HFFc6 (cell line): ENCODE measurements at places on chromosomes 4 and X.

- no peak for DNase-seq
Observed at GRCh38 chr4:91317434-91317833, 986.3 kb upstream of the GRID2 start.

DNA sequence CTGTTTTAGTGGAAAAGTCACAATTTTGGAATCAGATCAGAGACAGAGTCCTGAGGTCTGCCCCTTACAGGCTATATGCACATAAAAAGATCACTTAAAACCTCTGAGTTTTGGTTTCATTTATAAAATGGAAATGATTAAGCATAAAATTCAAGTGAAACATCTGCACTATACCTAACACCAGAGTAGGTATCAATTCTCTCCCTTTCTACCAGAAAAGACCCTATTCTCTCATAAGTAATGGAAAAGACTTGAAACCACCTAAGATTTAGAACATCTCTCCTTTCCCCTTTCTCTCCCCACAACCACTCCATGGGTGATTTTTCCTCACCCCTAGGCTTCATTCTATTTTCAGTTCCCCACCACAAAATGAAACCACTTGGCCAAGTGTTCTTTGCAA, 907 bp downstream of the LHFPL1 start:
- no peak for DNase-seq

DNA sequence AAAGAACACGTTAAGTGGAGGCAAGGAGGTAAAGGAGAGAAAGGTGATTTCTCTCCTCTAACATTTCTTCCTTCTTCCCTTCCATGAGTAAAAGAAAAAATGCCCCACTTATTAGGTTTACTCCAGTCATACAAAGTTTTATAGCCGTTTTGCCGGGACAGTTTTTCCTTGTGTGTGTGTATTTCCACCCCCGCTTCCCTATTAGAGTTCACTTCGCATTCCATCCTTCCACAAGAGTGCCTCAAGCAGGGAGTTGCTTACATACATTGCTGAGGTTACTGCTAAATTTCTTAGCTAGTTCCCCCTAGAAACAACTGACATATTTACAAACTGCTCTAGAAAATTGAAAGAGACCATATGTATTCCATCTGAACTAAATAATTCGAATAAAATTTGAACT, 45.2 kb upstream of the BMP15 start:
- no peak for DNase-seq

- no peak for DNase-seq
Observed at GRCh38 chr4:32396507-32397070, 1676.4 kb downstream of the PCDH7 start.

DNA sequence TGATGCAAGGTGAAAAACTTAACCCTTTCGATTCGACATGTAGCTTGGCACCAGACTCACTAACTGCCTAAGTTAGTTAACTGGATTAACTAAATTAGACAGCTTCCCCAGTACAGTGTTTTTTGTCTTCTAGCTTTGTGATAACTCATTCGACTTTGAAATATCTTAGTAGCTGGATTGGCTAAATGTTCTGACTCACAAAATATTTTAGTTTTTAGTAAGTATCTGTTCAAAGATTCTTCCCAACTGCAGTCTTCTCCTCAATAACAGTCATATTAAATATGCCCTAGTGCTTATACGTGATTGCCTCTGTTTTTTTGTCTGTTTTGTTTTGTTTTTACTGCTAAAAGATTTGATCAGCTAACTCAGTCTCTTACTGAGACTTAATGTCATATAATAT, 102.9 kb downstream of the KCNIP4 start:
- peak; percentile 40 for DNase-seq

GRCh38 chr4:15270201-15270600, 157.6 kb upstream of the C1QTNF7 start:
- DNase-seq = no peak

DNA sequence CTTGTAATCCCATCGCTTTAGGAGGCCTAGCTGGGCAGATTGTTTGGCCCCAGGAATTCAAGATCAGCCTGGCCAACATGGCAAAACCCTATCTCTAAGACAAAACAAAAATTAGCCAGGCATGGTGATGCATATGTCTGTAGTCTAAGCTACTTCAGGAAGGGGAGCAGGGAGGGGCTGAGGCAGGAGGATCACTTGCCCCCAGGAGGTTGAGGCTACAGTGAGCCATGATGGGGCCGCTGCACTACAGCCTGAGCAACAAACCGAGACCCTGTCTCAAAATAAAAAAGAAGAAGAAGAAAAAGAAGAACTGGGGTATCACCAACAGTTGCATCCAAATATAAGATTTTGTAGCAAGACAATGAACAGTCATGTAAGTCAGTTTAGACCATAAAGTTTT, 47.3 kb upstream of the NFKB1 start:
- DNase-seq = no peak

DNA sequence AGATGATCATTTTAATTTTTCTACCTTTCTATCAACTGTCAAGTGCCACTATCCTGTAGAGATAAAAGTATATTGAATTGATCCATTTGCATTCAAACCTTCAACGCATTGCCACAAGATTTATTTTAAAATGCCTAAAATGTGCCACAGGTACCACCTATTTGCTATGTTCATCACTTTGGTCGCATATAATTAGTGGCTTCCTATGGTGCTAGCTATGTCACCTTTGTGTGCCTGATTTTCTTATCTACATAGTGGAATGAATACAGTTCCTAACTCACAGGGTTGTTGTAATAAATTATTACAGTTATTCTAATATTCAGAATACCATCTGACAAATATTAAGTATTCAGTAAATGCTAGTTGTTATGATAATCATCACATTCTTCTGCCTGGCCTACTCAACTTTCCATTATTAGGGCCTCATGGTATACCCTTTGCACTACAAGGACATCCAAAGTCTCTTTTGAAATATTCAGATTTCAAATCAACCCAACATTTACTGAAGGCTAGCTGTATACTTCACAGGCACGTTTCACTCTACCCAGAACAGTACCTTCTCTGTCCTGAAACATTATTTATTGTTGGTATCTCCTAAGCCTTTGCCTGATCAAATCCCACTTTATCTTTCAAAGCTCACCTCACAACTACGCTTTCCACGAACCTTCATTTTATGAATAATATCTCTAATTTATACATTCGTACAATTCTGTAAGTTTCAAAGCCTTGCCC, 62.4 kb downstream of the ANXA10 start:
- no peak for DNase-seq

- DNase-seq = no peak
Observed at GRCh38 chrX:44280116-44280515, 63.4 kb downstream of the EFHC2 start.

GRCh38 chr4:103482893-103483292, 236.9 kb downstream of the TACR3 start:
- no peak for DNase-seq

- DNase-seq = no peak
Observed at GRCh38 chrX:130909469-130910136, 6.6 kb upstream of the ENOX2 start.

- DNase-seq = peak; percentile 17
Observed at GRCh38 chrX:155056877-155057792, 13.8 kb downstream of the CMC4 start.

DNA sequence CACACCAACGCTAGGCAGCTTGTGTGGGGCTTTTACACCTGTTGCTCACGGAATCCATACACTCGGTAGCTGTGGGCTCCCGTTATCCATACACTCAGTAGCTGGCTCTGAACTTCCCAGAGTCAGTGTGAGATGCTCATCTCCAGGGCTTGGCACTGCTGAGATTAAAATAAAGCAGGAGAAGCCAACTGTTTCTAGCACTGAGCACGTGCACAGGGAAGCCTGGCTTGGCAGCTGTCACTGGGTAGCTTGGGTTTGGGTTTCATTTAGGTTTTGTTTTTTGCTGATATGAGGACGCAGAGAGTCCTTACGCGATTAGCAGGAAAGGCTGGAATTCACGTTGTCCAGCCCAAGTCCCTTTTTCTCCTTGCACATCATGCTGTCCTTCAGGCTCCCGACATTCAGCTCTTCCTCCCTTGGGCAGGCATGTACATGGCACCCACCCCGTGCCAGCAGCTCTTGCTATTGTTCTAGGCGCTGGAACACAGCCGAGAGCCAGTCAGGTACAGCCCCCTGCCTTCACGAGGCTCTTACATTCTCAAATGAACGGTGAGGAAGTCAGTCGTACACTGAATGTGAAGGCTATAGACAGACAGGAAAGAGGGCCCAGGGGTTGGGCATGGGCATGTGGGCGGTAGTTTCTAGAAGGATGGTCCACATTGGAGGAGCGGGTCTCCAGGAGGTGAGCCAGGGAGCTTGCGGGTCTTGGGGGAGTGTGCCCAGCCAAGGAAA, 25.9 kb downstream of the NSG1 start:
- DNase-seq = no peak

GRCh38 chr4:36094995-36095394, 149.3 kb downstream of the ARAP2 start:
- DNase-seq = no peak

DNA sequence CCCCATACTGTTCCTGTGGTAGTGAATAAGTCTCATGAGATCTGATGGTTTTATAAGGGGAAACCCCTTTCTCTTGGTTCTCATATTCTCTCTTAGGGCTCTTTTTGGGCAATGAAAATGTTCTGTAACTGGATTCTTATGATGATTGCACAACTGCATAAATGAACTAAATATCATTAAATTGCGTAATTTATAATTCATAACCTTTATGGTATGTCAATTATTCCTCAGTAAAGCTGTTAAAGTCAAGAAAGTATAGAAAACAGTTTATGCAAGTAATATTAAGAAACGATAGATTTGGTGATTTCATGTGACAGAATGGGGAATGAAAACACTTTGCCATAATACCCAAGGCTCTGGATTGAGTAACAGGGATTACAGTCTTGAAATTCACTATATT, 33.5 kb upstream of the SPANXD start:
- no peak for DNase-seq

- peak; percentile 17 for DNase-seq
Observed at GRCh38 chr4:173191623-173192041, 23.0 kb downstream of the GALNT7 start.

GRCh38 chr4:147863111-147863747, 131.3 kb downstream of the ARHGAP10 start:
- DNase-seq = no peak

GRCh38 chr4:2510351-2511259, 25.8 kb upstream of the FAM193A start:
- no peak for DNase-seq

DNA sequence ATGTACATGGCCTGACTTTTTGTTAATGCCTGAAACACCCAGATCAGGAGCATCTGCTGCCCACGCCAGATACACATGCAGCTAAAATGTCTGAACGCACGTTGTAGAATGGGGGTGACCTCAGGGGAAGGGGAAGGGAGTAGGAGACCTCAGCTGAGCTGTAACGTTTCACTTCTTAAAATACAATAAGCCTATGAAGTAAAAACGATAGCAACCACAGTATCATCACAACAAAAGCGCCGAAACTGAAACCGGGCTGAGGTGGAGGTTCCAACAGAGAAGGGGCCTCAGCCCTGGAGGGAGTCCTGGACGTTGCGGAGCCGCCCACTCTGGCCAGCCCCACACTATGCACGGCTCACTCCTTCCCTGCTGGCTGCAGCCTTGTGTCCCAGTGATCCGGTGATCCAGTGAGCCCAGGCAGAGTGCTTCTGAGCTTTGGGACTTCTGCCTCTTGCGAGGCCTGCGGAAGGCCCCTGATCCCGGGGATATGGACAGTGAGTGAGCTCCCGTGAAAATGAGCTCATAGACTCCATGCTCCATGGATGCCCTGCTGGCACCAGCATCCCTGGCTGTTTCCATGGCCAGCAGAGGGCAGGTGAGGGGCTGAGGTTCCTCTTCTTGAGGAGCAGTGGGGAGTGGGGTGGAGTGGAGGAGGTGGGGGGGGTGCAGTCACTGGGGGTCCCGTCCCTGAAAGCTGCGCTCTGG, 52.0 kb downstream of the HMX1 start:
- DNase-seq = no peak

- DNase-seq = no peak
Observed at GRCh38 chr4:165364452-165365080, 14.2 kb upstream of the CPE start.

- no peak for DNase-seq
Observed at GRCh38 chr4:142155347-142155746, 519.0 kb downstream of the IL15 start.

- DNase-seq = no peak
Observed at GRCh38 chrX:42485601-42486000, 292.4 kb downstream of the PPP1R2C start.

DNA sequence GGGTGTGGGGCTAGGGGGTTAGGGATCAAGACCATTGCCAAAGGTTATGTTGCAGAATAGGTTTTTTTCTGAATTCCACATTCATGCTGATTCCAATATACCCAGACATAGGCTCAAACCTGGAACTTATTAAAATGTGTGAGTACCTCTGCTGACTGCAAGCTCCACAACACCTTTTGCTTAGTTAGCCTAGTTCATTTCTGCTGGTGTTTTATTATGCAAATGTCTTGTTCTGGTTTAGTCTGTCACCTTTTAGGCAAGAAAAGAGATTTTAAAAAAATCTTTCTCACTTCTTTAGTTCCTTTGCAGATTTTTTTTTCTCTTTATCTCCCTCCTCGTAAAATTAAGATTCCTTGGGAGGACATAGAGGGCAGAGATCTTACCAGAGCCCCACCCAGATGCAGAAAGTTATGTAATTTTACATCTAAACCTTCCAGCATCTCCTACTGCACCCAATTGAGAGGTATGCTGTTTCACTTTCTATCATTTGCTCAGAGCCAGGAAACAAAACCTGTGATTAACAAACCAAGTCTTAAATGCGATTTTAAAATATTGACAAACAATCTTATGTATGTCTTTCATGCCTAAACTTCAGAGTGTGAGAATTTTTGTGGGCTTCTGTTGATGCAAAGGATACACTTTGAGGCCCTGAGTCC, 190.7 kb upstream of the CLNK start:
- DNase-seq = no peak

DNA sequence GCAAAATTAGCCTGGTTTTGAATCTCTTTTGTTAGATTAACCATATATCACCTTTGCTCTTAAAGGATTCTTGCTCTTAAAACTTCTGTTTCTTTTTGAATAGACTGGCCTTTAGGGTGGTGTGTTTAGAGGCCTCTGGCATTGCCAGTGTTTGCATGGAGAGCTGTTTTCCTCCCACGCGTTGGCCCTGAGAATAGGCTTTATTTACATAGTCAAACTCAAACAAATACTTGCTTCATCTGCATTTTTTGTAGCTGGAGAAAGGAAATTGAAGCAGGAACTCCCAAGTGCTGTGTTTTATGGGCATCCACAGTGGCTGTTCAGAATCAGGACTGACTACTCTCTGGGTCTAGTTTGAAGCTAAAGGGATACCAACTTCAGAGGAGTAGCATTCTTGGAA, 2.7 kb downstream of the SHROOM2 start:
- no peak for DNase-seq
